ENCODE measurements at places on chromosomes 3 and 15. TPM values are rescaled to one million over a fixed set of nuclear protein-coding genes. Genes with fewer than 3 reads are reported as not detected.
A peak's percentile ranks its signal among the peaks of the same experiment; 100 is the strongest.

- H3K27me3 ChIP-seq = no peaks in the 10 kb centered on the region
- no peak for DNase-seq
- H3K4me3 ChIP-seq = no peak overlapping the region
- no peak overlapping the region for H3K27ac ChIP-seq
Observed at GRCh38 chr15:50911001-50911400, 2.5 kb downstream of the AP4E1 start.

Gene CSPG4
- 0.04 TPM for total RNA-seq

Gene CRYGS
- 2.1 TPM for total RNA-seq

- no peak overlapping the region for H3K4me3 ChIP-seq
- H3K4me1 ChIP-seq = no peaks in the 10 kb centered on the region
- H3K36me3 ChIP-seq = no peaks in the 10 kb centered on the region
- H3K27ac ChIP-seq = no peak overlapping the region
- peaks cover 2% of the 10 kb centered on the region for H3K27me3 ChIP-seq
Observed at GRCh38 chr3:160009525-160009924, 20.9 kb downstream of the IL12A start.

GRCh38 chr15:58864602-58865424 lies 68.7 kb downstream of the SLTM start:
- peak; percentile 95 for DNase-seq
- H3K27me3 ChIP-seq = no peaks in the 10 kb centered on the region
- peak overlapping the region; percentile 82 for H3K4me3 ChIP-seq
- peaks cover 3% of the 10 kb centered on the region for H3K36me3 ChIP-seq

DNA sequence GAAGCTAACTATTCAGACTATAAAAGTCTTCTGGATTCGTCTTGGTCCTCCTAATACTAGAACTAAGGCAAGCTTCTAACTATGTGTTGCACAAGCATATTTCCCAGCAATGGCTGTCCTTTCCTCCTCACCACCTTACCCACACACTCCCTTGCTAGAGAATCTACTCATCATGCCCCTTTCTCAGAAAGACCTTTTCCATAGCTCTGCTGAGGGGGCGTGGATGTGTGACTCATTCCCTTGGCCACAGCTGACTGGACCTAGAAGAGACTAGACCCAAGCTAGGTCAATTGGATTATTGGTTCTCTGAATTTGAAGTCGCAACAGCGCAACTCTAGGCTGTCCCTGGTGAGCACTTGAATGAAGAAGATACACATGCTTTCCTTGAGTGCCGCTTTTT lies 47.1 kb downstream of the ERC2 start:
- H3K27ac ChIP-seq = no peak overlapping the region
- H3K36me3 ChIP-seq = no peaks in the 10 kb centered on the region
- no peak overlapping the region for H3K4me3 ChIP-seq
- no peaks in the 10 kb centered on the region for H3K4me1 ChIP-seq

GRCh38 chr3:186589121-186589520 lies 18.6 kb downstream of the DNAJB11 start:
- H3K4me3 ChIP-seq = no peak overlapping the region
- no peaks in the 10 kb centered on the region for H3K27me3 ChIP-seq
- H3K4me1 ChIP-seq = peaks cover 59% of the 10 kb centered on the region
- peak; percentile 60 for DNase-seq
- H3K27ac ChIP-seq = peak overlapping the region; percentile 66

- peaks cover 14% of the 10 kb centered on the region for H3K4me1 ChIP-seq
- H3K27me3 ChIP-seq = peaks cover 20% of the 10 kb centered on the region
- no peak overlapping the region for H3K27ac ChIP-seq
- DNase-seq = no peak
- no peaks in the 10 kb centered on the region for H3K36me3 ChIP-seq
Observed at GRCh38 chr3:16183601-16184270, 9.3 kb downstream of the GALNT15 start.

Gene SLC38A3
- 29.8 TPM for total RNA-seq

GRCh38 chr3:166422556-166422955 lies 585.3 kb upstream of the BCHE start:
- no peak for DNase-seq
- no peaks in the 10 kb centered on the region for H3K36me3 ChIP-seq
- H3K4me3 ChIP-seq = no peak overlapping the region
- H3K4me1 ChIP-seq = no peaks in the 10 kb centered on the region

GRCh38 chr3:171328419-171329082 lies 131.7 kb downstream of the TNIK start:
- no peak overlapping the region for H3K4me3 ChIP-seq
- no peak overlapping the region for H3K27ac ChIP-seq
- no peaks in the 10 kb centered on the region for H3K4me1 ChIP-seq
- DNase-seq = peak; percentile 4

DNA sequence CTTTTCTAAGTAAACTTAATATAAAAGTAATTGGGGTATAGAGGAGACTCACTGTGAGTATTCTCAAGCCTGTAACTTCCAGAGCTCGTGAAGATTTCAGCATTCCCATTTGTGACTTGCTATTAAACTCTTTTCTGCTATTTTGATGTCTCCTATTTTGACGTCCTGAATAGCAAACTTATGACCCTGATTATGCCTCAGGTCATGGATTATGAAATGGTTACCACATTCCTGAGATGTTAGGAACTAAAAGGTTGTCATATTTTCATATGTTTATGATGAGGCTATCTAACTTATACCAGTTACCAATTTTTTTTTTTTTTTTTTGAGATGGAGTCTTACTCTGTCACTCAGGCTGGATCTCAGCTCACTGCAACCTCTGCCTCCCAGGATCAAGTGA lies 105.5 kb downstream of the ATG7 start:
- no peaks in the 10 kb centered on the region for H3K36me3 ChIP-seq
- peaks cover 15% of the 10 kb centered on the region for H3K4me1 ChIP-seq
- DNase-seq = no peak
- H3K27me3 ChIP-seq = no peaks in the 10 kb centered on the region

DNA sequence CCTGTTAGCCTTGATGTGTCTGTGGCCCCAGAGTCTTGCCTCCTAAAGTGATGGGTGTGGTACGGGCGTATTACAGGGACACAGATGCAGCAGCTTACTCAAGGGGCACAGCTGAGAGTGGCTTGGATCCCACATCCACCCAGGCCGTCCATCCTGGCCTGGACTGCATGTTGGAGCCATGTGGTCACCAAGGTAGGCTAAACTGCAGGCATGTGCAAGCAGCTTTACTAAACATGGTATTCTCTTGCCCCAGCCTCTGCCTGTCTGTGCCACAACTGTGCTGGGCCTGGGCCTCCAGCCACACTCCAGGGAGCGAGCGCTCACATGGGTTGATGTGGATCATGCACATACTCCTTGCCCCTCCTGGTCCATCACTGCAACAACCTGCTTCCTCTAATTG lies 6.1 kb upstream of the GPR62 start:
- H3K36me3 ChIP-seq = no peaks in the 10 kb centered on the region
- peaks cover 20% of the 10 kb centered on the region for H3K4me1 ChIP-seq
- no peak for DNase-seq
- H3K4me3 ChIP-seq = no peak overlapping the region
- H3K27me3 ChIP-seq = no peaks in the 10 kb centered on the region

GRCh38 chr3:162224746-162225145 lies 728.1 kb downstream of the OTOL1 start:
- no peaks in the 10 kb centered on the region for H3K27me3 ChIP-seq
- no peak for DNase-seq
- H3K36me3 ChIP-seq = no peaks in the 10 kb centered on the region
- no peaks in the 10 kb centered on the region for H3K4me1 ChIP-seq

DNA sequence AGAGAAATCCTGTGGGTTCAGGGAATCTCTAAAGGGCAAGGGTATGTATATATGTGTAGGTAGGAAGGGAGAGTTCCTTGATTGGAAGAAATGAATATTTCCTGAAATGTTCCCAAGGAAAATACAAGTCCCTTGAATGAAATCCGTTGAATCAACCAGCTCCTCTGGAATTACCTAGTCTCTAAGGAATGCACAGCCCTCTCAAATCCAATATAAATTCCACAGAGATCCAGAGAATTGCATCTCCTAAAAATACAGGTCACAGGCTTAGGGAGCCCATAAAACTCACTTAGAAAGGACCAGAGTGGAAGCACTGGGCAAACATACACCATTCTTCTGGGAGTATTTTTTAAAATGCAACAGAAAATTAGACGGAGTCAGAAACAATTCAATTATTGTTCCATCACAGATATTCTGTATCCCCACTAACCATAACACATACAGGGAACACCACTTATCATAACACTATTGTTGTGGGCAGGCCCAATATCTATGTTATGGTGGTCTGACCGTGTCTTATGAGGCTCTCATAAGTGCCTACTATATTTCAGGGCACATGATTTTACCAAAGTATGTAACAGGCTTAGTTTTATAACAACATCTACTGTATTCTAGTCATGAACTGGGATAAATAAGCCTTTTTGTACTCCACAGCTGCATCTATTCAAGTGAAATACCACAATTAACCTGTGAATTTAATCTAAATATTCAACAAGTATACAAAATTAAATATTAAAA lies 43.7 kb downstream of the IGSF11 start:
- no peak overlapping the region for H3K27ac ChIP-seq
- no peaks in the 10 kb centered on the region for H3K36me3 ChIP-seq
- no peaks in the 10 kb centered on the region for H3K4me1 ChIP-seq

DNA sequence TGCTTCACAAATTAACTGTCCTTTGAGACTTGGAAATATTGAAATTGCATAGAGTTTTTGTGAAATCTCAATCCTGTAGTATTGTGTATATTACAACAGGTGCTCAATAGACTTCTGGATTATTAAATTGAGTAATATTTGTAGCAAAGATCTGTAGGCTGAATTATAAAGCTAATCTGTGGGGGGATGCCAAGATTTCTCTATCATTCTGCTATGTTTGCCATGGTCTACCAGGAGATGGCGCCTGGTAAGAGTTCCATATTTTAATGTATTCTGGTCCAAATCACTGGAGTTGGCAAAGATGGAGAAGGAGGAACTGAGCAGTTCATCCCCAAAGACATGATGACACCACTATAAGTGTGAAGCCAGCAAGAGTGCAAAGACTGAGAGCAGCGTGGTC lies 340.9 kb upstream of the TPRG1 start:
- H3K27me3 ChIP-seq = no peaks in the 10 kb centered on the region
- DNase-seq = no peak
- no peak overlapping the region for H3K4me3 ChIP-seq
- peaks cover 9% of the 10 kb centered on the region for H3K4me1 ChIP-seq
- H3K27ac ChIP-seq = no peak overlapping the region

DNA sequence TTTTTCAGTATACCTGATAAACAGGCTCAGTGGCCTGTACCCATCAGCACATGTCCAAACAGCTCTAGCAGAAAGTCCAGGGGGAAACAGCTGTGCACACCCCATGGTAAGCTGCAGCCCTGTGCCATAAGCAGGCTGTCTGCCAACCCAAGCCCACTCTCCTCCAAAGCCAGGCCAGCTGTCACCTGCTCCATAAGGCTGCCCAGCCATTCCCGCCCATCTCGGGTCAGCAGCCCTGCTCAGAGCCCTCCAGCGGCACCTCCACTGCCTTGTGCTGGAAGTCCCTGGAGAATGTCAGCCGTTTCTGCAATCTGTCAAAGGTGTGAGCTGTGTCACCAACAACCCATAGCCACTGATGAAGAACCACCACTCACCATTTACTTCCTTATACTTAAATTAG lies 82.0 kb downstream of the NTRK3 start:
- no peak overlapping the region for H3K27ac ChIP-seq
- H3K4me1 ChIP-seq = no peaks in the 10 kb centered on the region
- H3K36me3 ChIP-seq = no peaks in the 10 kb centered on the region
- no peaks in the 10 kb centered on the region for H3K27me3 ChIP-seq

Gene CFAP91
- total RNA-seq = not detected

DNA sequence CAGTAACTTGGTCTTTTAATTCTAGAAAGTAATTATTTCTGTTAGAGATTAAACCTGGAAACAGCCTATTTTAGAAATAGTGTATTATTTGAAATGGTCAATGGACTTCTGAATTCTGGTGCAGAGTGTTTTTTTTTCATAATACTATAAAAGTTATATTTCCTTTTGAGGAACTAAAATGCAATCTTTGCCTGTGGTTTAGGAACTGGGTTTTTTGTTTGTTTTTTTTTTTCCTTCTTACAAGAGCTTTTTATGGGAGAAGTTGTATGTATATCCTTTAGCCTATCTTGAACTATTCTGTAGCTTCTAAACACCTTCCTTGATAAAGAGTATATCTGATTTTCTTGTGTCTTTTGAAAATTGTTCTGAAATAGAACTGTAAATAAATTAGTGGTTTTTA lies 88.3 kb downstream of the ARIH1 start:
- no peak for DNase-seq
- no peak overlapping the region for H3K27ac ChIP-seq
- no peaks in the 10 kb centered on the region for H3K27me3 ChIP-seq
- no peak overlapping the region for H3K4me3 ChIP-seq
- peaks cover 59% of the 10 kb centered on the region for H3K36me3 ChIP-seq

GRCh38 chr15:52206446-52206845 lies 15.3 kb upstream of the GNB5 start:
- H3K36me3 ChIP-seq = peaks cover 59% of the 10 kb centered on the region
- H3K4me3 ChIP-seq = no peak overlapping the region
- no peak overlapping the region for H3K27ac ChIP-seq
- no peaks in the 10 kb centered on the region for H3K27me3 ChIP-seq

- H3K27me3 ChIP-seq = no peaks in the 10 kb centered on the region
- H3K4me3 ChIP-seq = no peak overlapping the region
- 0 out of 3 replicates have a peak, but pooled peaks cover 5% of the 10 kb centered on the region for H3K36me3 ChIP-seq
- no peak for DNase-seq
- no peak overlapping the region for H3K27ac ChIP-seq
- H3K4me1 ChIP-seq = peaks cover 16% of the 10 kb centered on the region
Observed at GRCh38 chr3:62183969-62184368, 189.4 kb downstream of the FEZF2 start.

DNA sequence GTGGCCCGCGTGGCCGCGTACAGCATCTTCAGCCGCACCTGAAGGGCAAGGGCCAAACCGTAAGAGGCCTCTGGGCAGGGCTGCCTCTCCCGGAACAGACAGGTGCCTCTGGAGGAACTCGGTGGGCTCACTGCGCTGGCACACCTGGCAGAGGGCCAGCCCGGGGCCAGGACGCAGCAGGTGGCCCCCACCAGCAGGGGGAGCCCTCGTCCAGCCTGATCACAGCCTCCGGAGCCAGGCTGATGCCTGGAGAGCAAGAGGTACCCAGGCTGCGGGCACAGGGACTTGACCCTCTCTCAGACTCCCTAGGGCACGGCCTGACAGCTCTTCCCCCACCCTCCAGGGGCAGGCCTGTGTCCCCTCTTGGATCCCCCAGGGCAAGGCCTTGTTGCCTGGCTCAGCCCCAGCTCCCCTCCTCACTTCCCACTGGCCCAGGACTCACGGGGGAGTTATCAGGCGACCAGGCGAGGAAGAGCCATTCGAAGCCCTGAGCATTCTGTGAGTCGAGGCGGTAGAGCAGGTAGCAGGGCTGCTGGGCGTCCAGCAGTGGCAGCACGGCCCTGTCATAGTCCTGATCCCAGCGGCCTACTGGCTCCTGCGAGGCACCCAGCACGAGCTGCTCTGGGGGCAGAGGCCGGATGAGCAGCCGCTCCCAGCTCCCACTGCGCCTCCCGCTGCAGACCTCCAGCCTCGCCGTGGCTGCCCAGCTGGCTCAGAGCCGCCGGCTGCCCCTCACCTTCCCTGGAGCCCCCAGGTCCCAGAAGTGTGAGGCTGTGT lies 6.2 kb upstream of the TLR9 start:
- H3K4me3 ChIP-seq = no peak overlapping the region
- H3K36me3 ChIP-seq = peaks cover 21% of the 10 kb centered on the region
- no peak for DNase-seq
